Stimulated activated CD4-positive, alpha-beta T cell treated with anti-CD3 and anti-CD28 coated beads, Interleukin-2, amount 100 ng/mL, for 24 hours (primary cell): ENCODE measurements at places on chromosomes 12 and 14.

GRCh38 chr12:122064025-122064777 lies 14.4 kb upstream of the MLXIP start:
- peak; percentile 35 for DNase-seq

DNA sequence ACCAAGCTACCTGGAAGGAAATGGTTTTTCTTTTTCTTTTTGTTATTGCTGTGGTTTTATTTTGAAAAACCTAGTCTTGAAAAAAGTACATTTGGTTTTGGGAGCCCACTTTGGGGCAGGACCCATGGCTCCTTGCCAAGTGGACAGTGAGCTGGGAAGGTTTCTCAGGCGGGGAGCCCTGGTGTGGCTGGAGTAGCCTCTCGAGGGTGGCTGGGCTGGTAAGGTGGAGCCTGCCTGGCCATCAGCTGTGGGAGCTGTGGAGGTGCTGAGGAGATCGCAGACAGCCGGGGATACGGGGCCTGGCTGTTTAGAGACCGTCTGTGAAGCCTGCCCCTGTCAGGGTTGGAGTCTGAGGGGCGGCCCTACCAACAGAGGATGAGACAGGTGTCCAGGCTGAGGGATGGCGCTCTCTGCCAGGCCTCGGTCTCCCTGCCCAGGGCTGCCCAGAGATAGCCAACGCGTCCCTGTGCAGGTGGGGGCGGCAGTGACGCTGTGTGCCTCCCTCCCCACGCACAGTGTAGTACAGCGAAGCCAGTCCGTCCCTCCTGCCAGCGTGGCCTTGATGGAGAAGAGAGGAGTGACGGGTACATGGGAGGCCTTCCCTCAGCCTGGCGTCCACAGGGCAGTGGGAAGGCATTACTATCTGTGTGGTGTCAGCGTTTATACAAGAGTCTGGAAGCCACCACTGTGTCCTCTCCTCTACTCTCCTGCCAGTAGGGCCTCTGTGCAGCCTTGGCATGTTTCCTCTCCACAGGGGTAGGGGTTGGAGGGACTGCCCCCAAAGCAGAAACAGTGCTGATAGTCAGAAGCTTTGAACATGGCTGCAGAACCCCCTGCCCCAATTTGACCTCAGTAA lies 5.9 kb downstream of the RIN3 start:
- no peak for DNase-seq

DNA sequence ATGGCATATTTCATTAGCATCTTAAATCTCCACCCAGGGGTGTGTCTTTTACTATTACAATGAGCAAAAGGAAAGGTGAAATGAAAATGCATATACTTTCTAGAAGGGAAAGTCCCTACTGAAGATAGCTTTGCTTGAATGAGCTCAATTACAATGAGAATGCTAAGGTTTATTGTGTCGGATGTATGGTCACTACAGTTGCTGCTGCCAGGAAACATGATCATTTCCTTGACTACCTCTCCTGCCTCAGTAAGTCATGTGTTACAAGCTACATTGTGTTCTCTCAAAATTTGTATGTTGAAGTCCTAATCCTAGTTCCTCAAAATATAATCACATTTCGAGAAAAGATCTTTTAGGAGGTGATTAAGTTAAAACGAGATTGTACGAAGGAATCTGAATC lies 322.2 kb downstream of the MDGA2 start:
- DNase-seq: no peak

DNA sequence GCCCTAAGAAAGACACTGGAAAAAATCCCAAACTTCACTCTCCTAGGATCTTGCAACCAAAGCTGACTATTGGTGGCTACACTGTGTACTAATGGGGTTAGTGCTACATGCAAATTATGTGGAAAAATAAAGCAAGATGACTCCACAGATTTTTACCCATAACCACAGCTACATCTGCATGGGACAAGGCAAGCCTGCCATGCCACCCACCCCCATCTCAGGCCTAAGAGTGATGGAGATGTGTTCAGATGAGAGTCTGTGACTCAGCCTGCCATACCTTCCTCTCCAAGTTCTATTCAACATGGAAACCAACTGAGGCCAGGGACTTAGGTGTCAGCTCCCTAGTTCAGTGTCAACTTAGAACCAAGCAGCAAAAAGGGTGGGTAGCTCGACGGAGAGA lies 206.2 kb downstream of the PELI2 start:
- DNase-seq: no peak

GRCh38 chr12:57477710-57478681 lies 1.7 kb downstream of the ARHGAP9 start:
- peak; percentile 47 for DNase-seq
